Upper lobe of left lung (tissue), 6 donors: ENCODE measurements at places on chromosomes 2 and 18. TPM values are rescaled to one million over a fixed set of nuclear protein-coding genes. Genes with fewer than 3 reads are reported as not detected.

DNA sequence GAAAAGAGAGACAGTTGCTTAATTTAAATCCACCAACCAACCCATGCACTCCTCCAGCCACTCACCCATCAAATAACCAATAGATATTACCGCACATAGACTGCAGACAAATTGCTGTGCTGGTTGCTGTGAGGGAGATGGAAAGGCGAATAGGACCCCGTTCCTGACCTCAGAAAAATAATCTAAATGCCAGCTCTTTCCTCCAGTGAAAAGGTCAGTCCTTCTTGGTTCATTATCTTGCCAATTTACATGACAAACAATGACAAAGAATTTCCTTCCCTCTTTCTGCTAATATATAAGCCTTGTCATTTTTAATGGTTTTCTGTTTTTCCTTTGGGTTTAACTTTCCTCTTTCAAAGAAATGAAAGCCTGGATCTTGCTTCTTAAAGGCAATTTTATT, 61.6 kb downstream of the MEP1B start:
- H3K27me3 ChIP-seq = no peaks in the 10 kb centered on the region
- H3K36me3 ChIP-seq = no peaks in the 10 kb centered on the region
- no peak overlapping the region for H3K4me3 ChIP-seq

The TUBA3E gene
- not detected for total RNA-seq

The ZNF516 gene
- 36.6 TPM for total RNA-seq

DNA sequence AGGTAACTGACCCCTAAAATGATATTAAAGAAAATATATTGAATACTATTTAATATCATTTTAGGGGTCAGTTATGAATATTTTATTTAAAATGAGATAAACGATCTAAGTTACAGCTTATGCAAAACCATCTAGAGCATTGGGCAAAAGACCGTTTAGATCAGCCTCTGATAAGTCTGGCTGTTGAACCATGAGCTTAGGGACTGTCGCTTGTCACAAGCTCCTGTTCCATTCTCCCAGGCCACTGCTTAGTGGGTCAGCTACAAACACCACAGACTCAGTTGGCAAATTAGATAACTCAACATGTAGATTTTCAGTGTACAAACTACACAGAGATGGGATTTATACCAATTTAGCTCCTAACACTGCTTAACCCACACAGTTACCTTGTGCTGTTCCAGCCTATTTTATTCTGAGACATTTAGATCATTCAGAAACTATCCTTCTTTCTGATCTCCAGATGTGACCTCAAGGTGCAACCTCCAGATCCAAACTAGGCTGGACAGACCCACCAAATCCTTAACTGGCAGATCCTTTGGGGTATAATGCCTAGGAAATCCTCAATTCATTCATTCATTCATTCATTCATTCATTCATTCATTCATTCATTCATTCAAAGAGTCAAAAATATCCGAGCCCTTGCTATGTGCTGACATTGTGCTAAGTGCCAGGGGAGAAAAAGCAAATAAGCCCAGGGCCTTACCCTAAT, 82.8 kb downstream of the HRH4 start:
- H3K4me1 ChIP-seq = no peaks in the 10 kb centered on the region
- H3K36me3 ChIP-seq = no peaks in the 10 kb centered on the region
- no peak for DNase-seq
- H3K27me3 ChIP-seq = no peaks in the 10 kb centered on the region
- no peak overlapping the region for H3K27ac ChIP-seq
- H3K4me3 ChIP-seq = no peak overlapping the region

DNA sequence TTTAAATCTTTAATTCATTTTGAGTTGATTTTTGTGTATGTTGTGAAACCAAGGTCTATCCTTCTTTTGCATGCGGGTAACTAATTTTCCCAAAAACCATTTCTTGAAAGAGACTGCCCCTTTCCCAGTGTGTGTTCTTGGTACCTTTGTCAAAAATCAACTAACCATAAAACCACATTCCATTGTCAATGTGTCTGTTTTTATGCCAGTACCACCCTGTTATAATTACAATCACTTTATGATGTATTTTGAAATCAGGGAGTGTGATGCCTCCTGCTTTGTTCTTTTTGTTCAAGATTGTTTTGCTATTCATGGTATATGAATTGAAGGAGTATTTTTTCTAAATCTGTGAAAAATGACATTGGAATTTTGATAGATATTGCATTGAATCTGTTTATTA, 689.6 kb downstream of the TSN start:
- H3K36me3 ChIP-seq = no peaks in the 10 kb centered on the region
- H3K27me3 ChIP-seq = no peaks in the 10 kb centered on the region

DNA sequence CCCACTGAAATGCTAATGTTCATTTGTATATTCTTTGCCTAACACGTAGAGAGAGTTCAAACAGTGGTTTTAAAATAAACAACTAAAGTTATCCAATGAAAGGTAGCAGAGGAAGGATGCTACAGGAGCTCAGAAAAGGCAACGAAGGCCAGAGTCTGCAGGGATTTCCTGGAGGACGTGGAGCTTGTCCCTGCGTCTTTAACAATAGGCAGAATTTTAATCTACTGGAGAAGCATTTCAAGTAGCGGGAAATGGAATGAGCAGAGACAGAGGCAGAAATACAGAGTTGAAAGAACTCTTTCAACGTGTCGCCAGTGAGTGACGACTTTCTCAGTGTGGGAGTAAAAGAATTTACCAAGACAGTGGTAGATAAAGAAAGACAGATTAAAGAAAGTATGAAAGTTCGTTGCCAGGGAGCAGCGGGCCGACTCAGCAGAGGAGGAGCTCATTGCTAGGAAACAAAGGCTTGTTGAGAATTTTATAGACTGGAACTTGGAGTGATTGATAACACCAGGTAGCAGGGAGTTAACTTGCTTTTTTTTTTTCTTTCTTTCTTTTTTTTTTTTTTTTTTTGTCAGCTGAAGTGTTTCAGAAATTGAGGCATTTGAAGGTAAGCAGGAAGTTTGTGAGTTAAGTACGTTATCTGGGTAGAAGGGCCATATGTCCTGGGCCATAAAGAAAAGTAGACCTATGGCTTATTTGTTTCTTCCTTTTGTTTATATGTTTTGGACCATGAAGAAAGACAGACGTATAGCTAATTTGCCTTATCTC, 625 bp upstream of the NBAS start:
- no peaks in the 10 kb centered on the region for H3K27me3 ChIP-seq
- H3K27ac ChIP-seq = peak overlapping the region; percentile 83
- no peaks in the 10 kb centered on the region for H3K36me3 ChIP-seq
- peaks cover 14% of the 10 kb centered on the region for H3K4me1 ChIP-seq
- no peak for DNase-seq
- H3K4me3 ChIP-seq = peak overlapping the region; percentile 89

DNA sequence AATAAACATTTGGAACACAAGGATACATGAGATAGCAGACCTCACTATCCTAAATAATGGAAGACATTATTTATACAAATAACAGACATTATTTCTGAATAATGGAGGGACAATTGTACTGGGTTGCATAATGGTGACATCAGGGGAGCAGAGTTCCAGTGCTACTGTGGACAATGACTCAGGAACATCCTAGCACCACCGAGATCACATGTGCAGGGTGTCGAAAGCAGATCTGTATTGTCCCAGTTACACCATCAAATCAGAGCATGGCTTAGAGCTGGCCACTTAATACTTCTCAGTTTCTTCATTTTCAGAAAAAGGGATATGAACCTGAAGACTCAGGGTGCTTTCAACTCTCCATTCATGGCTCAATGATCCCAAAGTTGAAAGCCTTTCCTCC, 249.1 kb upstream of the RBMS1 start:
- no peaks in the 10 kb centered on the region for H3K4me1 ChIP-seq
- no peak overlapping the region for H3K27ac ChIP-seq
- no peak for DNase-seq
- H3K36me3 ChIP-seq = no peaks in the 10 kb centered on the region
- no peaks in the 10 kb centered on the region for H3K27me3 ChIP-seq
